ENCODE measurements at places on chromosomes 16 and 17.

- peak; percentile 77 for DNase-seq
Measured at GRCh38 chr16:71846431-71846830, 655 bp downstream of the ATXN1L start.

DNA sequence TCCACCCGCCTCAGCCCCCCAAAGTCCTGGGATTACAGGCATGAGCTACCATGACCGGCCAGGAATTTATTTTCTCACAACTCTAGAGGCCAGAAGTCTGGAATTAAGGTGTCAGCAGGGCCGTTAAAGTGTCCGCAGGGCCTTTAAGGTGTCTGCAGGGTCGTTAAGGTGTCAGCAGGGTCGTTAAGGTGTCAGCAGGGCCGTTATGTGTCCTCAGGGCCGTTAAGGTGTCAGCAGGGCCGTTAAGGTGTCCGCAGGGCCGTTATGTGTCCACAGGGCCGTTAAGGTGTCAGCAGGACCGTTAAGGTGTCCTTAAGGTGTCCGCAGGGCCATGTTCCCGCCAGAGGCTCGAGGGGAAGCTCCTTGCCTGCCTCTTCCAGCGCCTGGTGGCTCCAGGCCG lies 125.2 kb downstream of the RAP1GAP2 start:
- DNase-seq: no peak

DNA sequence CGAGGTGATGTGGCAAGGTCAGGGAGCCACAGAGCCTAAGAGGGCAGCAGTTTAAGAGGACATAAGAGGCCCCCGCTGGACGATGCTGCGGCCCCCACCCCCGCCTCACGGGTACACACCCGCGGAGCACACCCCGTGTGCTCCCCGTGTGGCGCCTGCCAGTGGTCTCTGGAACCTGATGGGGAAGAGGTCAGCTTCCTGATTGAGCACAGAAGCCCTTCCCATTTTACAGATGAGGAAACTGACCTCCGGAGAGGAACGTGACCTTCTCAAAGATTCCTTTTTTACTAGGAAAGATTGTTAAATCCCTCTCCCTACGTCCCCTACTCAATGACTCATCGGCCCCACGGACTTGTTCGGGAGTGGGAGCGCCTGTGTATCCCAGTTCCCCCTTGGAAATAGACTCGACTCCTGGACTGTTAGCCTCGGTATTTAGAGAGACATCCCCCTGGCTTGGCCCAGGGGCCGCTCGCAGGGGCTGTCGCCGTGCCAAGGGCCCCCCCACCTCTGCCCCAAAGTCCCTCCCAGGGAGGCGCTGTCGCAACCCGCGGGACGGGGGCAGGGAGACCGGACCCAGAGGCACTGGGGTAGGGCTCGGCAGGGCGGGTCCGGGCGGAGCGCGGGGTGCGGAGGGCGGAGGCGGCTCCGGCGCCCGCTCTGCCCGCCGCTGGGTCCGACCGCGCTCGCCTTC lies at the start of gene ABCC3:
TSS of gene ABCC3 (plus strand) at position 658 of the 691 bp plus-strand sequence. CDS start 56 bp downstream, outside the sequence.
- no peak for DNase-seq

DNA sequence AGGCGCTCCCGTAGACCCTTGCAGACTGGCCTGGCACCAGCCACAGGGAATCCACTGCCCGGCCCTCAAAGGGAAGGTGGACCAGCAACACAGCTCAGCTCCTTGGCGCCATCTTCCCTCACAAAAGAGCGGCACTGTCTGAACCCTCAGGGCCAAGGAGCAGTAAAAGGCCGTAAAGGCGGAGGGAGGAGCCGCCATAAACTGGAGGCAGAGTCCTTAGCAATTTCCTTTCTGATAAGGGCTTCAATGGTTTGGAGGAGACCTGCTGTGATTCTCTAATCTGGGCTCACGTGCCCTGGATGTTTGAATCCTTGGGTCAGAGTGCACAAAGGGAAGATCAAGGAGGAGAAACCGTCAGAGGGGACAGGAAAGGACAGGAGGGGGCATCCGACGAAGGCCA lies 15.5 kb upstream of the AXIN2 start:
- no peak for DNase-seq

GRCh38 chr16:24573141-24573540 lies 33.8 kb downstream of the RBBP6 start:
- DNase-seq: no peak

DNA sequence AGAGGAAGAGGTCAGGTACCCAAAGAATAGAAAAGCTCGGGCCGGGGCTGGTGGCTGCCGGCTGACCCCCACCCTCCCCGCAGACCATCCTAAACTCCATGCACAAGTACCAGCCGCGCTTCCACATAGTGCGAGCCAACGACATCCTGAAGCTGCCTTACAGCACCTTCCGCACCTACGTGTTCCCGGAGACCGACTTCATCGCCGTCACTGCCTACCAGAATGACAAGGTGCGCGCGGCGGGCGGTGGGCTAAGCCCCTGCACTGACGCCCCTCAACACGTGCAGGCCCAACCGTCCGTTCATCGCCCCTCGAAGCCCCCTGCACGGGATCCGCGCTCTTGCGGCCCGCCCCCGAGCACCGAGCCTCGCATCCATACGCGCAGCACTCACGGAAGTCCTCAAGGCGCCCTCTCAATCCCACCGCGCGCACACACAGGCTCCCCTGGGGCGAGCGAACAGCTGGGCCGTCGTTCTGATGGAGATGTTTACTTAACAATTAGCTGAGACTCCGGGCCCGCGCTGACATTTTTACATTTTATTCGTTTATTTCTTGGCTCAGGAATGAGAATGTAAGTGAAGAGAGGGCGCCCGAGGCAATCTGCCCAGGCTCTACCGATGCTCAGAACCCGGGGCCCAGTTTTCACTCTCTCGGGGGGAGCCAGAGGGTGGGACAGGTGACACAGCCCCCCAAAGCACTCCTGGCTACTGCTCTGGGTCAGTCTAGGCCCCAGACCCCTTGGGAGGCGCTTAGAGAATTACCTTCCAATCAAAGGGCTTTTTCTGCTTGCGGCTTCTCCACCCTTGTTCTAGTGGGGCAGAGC lies 3.5 kb downstream of the TBX2 start:
- DNase-seq: peak; percentile 75

GRCh38 chr17:57895382-57896060 lies 45.7 kb upstream of the MRPS23 start:
- no peak for DNase-seq

DNA sequence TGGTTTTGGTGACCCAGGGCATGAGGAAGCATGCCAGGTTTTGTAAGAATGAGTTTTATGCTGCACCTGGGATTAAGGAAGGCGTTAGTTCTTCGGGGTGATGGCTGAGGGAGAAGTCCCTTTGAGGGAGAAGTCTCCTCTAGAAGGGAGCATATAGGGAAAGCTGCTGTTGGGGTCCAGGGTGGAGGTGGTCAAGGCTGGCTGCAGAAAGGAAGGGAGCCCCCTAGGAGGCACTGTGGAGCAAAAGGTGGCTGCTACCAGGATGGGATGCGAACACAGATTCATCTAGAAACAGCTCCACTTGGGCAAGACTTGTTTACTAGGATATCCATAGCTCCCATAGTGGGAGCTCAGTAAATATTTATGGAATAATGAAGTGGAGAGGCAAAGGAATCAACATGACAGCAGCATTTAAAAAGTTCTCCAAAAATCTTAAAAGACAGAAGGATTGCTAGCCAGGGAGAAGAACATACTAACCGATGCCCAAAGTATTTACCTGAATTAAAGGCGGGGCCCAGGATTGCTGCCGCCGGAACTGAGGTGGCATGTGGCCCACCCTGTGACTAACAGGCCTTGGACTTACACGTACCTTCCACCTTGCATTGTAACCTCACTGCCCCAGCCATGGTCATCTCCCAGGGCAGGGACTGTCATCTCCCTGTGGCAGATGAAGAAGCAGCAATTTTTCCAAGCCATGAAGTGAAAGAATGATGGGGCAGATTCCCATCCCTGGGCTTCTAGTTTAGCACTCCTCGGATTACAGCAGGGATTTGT lies 7.1 kb upstream of the LPCAT2 start:
- peak; percentile 55 for DNase-seq

All from GM23338 (cell line).